ENCODE measurements at places on chromosomes 4 and X. TPM values are rescaled to one million over a fixed set of nuclear protein-coding genes. Genes with fewer than 3 reads are reported as not detected.

DNA sequence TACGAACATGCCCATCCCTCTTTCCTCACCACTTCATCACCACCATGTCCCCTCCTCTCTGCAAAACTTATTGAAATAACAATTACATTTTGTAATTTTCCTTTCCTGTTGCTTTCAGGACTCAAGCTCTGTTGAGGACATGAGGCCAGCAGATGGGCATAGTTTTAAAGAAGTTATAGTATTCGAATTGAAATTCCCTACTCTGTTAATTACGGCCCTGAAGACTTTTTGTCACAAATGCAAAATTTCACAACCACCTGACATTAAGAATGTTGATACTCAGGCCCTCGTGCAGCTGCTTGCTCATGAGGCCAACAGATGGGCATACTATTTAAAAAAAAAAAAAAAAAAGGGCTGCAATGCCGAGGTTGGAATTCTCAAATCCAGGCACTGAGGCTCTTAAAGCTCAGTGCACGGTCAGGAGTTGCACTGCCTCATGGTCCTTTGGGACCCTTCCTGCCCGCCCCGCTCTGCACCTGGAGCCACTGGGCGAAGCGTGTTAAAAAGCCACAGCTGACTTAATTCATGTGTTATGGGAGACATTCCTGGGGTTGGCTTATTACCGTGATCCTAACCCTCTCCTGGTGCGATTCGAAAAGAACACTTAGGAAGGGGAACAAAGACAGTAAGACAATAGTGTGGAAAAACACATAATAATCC lies 34.2 kb upstream of the FAT1 start:
- H3K4me1 ChIP-seq: peaks cover 21% of the 10 kb centered on the region
- no peaks in the 10 kb centered on the region for H3K27me3 ChIP-seq
- DNase-seq: no peak

The ERVMER34-1 gene
- total RNA-seq: not detected

- DNase-seq: no peak
- no peak overlapping the region for H3K4me3 ChIP-seq
- no peaks in the 10 kb centered on the region for H3K4me1 ChIP-seq
Measured at GRCh38 chr4:109497511-109497910, 62.5 kb upstream of the MCUB start.

DNA sequence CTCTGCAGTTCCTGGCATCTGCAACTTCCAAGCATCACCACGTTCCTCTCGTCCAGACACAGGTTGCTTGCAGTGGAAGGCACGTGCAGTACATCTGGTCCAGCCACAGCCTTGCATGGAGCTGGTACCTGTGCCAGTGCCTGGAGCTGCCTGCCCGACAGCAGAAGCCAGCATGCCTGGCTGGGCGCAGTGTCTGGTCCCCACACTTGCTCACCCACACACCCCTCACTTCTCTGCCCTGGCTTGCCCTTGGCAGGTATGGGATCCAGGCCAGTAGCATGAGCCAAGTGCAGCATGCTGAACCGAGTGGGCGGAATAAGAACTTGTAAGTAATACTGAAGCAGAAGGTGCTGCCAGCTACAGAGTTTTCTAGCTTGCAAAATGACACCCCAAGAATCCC lies 39.9 kb downstream of the SH3BGRL start:
- H3K4me1 ChIP-seq: no peaks in the 10 kb centered on the region
- H3K27me3 ChIP-seq: no peaks in the 10 kb centered on the region
- DNase-seq: no peak
- H3K27ac ChIP-seq: no peak overlapping the region
- no peaks in the 10 kb centered on the region for H3K36me3 ChIP-seq
- H3K4me3 ChIP-seq: no peak overlapping the region

The AKAP4 gene
- total RNA-seq: not detected

Data from SJSA1 (cell line).